ENCODE measurements at places on chromosomes 1 and 21.
A peak's percentile ranks its signal among the peaks of the same experiment; 100 is the strongest.

DNA sequence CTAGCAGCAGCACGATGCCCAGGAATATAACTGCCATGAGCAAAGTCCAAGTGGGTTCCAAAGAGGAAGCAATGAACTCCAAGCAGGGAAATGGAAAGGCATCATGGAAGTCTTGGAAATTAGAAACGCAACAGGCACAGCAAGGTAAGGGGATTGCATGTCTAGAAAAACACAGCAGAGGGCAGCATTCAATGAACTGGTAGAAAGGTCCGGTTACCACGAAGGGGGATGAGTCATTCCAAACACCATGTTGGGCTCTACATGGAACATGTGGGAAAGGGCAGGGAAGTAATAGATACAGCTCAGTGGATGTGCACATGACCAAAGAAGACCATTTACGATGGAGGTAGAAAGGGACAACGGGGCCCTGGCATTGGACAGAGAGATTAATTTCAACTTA, 36.4 kb downstream of the RXRG start:
- no peak for DNase-seq

GRCh38 chr1:113808450-113809195, 3.7 kb downstream of the RSBN1 start:
- no peak for DNase-seq

DNA sequence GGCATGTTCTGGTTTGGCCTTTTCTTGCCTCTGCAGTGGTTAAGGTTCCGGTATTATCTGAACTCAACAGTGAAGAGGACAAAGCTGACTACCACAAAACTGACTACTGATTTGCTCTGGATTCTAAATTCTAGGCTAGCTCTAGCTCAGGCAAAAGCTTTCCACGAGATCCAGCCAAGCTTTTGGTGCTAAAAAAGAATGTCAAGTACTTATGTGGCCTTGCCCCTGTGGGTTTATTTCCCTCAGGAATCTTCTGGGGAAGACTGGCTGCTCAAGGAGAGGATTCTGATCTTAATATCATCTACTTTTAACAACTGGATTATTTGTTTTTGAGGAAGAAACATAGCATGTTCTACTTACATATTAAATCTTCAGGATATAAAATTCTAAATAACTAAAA, 26.1 kb upstream of the MTMR11 start:
- DNase-seq, result no peak

DNA sequence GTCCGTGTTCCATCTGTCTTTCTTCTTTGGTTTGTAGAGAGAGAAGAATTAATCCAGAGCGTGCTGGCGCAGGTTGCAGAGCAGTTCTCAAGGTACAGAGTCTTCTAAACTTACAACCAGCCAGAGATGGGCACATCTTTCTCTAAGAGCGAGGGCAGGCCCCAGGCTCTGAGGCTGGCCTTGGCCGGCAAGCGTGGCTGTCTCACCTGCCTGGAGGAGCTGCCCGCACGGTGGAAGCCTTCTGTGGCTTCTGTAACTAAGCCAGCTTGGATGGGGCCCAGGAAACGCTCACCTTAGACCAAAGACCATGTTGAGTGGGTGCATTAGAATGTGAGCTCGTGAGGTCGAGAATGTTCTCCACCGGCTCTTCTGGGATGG, 78.6 kb downstream of the PDE9A start:
- no peak for DNase-seq

- no peak for DNase-seq
These were observed 37.4 kb downstream of the AGPAT3 start for GRCh38 chr21:43902441-43902840.

GRCh38 chr1:61743431-61743705, 1.1 kb downstream of the PATJ start:
- DNase-seq, result no peak

- peak; percentile 31 for DNase-seq
These were observed 449 bp downstream of the EPS15 start for GRCh38 chr1:51518586-51519047.

DNA sequence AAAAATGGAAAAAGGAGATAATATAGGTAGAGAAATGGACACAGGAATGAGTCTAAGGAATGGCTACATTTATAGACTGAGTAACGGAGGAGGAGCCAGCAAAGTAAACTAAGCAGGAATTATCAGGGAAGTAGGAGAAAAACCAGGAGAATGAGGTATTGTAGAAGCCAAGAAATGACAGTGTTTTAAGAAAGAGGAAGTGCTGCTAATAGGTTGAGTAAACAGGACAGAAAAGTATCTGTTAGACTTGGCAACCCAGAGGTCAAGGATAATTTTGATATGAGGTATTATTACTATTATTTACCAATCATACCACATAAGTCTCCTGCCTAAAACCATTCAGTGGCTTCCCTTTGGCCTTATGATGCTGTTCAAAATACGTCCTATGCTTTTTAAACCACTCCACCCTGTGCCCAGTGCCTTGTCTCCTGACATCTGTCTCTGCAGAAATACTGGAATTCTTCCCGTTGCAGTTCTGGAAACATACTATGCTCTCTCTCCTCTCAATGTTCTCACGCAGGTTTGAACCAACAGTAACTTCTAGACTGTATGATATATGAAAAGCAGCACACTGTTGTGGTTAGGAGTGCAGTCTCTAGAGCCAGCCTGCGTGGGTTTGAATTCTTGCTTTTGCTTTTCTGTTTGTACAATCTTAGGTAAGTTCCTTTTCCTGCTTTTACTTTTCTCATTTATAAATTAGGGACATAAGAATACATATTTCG, 24.6 kb upstream of the NEK7 start:
- no peak for DNase-seq

- no peak for DNase-seq
These were observed 266.2 kb downstream of the OLFM3 start for GRCh38 chr1:101730559-101730958.

DNA sequence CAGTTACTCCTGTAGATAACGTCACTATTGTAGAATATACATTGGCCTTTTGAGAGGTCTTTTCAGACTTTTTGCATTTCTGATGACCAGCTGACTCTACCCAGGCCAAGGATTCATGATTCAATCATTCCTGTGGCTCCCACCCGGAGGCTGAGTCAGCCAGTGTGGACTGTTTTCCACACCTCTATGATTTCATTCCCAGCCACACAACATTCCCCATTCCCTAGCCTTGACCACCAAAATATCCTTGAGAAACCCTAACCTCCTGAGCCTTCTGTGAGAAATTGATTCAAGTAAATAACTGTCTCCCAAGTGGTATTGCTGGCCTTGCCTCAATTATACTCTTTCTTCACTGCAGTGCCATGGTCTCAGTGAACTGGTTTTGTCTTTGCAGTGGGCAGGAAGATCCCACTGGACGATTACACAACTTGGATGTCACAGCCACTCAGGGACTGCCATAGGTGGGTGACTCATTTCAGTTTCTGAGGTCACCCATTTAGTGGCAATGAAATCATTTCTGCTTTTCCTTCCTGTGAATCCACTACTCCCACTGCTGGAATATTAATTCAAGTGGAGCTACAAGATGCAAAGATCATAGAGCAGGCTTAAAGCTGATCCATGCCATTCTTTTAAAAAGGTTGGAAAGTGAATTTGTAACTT, 518.6 kb upstream of the ZP4 start:
- no peak for DNase-seq

GRCh38 chr21:42991992-42992740, 17.8 kb downstream of the PKNOX1 start:
- DNase-seq, result no peak

DNA sequence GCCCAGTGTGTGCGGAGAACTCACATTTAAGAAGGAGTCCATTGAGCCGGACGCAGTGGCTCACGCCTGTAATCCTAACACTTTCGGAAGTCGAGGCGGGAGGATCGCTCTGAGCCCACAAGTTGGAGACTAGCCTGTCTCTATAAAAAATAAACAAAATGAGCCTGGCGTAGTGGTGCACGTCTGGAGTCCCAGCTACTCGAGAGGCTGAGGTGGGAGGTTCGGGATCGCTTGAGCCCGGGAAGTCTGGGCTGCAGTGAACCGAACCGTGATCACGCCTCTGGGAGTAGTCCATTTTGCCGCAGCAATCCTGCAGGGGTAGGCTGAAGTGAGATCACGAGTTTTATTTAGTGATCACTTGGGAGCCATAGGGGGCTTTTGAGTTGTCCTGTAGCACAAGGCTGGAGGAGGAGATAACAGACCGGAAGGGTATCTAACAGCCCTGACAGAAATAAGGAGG, 497 bp upstream of the FUCA1 start:
- DNase-seq, result no peak

- DNase-seq, result no peak
These were observed 6.2 kb downstream of the E2F2 start for GRCh38 chr1:23524716-23525401.

GRCh38 chr1:39220891-39221870, 16.7 kb downstream of the MACF1 start:
- no peak for DNase-seq

DNA sequence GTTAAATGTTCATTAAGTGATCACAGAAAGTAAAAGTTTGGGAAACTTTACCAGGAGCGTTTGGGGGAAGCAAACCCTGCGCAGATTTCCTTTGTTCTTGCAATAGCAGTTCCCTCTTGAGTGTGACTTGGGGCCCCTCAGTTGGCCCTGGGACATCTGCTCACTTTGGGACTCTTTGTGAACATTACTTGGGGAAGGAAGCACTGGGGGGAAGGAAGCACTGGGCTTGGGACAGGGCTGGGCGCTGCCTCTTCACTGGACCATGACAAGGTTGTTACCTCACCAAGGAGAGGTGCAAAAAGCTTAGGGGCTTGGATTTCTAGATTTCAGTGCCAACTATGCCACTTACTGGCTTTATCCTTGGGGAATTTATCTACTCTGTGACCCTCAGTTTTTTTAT, 63.5 kb downstream of the ETS2 start:
- no peak for DNase-seq

GRCh38 chr1:11948822-11949458, 14.4 kb downstream of the PLOD1 start:
- DNase-seq, result no peak

DNA sequence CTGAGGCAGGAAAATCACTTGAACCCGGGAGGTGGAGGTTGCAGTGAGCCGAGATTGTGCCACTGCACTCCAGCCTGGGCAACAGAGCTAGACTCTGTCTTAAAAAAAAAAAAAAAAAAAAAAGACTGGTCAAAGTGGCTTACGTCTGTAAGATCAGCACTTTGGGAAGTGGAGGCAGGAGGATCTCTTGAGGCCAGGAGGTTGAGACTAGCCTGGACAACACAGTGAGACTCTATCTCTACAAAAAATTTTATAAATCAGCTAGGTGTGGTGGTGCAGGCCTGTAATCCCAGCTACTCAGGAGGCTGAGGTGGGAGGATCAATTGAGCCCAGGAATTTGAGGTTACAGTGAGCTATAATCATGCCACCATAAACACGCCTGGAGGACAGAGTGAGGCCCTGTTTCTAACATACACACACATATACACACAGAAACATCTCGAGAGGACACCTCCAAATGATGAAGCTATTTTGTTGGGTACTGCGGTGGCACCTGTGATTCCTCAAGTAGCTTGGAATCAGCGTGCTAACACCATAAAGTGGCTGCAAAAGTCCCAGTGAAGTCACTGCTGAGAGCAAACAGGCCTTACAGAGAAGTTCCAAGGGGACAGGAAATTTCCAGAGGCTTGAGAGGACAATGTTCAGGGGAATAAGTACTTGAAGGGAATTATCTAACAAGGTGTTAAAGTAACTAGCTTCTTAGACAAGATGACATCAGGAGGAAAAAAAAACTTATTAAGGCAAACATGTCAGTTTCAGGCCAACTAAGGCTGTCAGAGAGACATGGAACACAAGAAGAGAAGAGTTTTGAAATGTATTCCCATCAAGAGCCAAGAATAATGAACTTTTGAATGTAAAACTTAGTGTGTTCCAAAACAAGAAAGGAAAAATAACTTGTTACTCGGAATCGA, 1.3 kb downstream of the NADK start:
- no peak for DNase-seq

- DNase-seq, result no peak
These were observed 19.7 kb upstream of the ADGRB2 start for GRCh38 chr1:31783846-31784245.

DNA sequence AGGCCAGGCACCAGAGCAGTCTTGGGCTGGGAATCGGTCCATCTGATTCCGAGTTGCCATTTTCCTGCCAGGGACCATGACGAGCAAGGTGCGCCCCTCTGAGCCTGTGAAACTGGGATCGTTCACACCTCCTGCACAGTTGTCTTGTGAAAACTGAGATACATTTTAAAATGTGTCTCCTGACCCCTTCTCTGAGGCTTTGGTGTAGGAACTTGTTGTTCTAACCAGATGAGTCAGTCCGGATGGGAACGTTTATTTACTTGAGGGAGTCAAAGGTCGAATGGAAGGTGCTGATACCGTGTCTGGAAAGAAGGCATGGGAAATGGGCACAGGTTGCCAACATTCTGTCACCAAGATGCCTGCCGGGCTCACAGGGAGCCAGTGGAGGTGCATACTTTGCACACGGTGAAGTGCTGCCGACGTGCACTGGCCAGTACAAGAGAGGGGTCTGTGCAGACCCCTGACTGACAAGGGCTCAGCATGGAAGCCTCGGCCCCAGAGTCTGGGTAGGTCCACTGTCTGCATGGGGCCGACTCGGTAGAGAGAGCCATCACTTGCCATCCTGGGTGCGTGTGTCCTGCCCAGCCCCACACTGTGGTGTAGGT, 7.4 kb upstream of the KCNN3 start:
- no peak for DNase-seq

- no peak for DNase-seq
These were observed 27.2 kb downstream of the EXOC8 start for GRCh38 chr1:231310391-231310934.

DNA sequence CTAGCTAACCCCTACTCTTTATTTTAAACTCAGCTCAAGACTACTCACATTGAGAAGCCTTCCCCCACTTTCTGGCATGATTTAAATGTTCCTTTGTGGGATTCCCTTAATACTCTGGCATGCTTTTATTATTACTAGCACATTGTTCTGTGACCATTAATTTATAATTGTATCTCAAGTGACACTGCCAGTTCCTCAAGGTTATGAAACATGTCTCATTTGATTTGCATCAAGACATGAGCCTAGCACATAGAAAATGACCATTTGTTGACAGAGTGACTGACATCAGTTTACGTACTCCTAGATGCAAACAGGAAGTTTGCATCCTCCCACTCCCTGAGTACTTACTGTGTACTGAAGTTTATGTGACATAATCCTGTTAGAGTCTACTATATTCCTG, 15.2 kb downstream of the RGS4 start:
- no peak for DNase-seq

- DNase-seq, result no peak
These were observed 96.3 kb upstream of the TMPRSS15 start for GRCh38 chr21:18499761-18500376.

DNA sequence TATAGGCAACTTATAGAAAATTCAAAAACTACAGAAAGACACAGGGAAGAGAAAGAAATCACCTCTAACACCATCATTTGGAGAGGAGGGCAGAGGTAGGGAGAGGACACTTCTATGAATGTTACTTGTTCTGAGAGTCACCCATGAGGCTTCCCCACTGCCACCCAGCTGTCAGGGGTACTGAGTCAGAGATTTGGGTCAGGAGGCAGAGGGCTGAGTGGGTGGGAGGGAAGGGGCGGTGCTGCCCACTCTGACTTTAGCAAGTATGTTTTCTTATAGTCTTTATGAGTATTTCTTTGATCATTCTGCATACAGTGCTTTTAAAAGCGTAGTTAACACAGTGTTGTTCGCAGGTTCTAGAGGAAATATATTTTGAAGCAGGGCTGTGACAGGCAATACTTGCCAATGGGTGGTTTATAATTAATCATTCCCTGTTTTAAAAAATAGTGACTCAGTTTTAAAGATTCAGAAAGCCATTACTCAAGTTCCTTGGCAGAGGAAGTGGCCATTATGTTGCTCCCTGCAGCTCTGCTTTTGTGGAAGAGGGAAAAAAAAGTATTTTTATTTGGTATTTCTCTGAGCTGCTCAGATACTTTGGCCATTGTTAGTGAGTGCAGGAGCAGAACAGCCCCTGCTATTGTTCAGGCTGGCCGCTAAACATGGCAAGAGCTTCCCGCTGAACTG, 18.3 kb downstream of the IL6R start:
- peak; percentile 24 for DNase-seq

All from activated T-helper 9 cell treated with anti-CD3 and anti-CD28 coated beads, Interleukin-2, amount 50 U/mL, for 16 hours (primary cell).